ENCODE measurements at places on chromosomes 1 and 21.

- DNase-seq: no peak
Observed at GRCh38 chr21:42660118-42660470, 6.7 kb downstream of the PDE9A start.

DNA sequence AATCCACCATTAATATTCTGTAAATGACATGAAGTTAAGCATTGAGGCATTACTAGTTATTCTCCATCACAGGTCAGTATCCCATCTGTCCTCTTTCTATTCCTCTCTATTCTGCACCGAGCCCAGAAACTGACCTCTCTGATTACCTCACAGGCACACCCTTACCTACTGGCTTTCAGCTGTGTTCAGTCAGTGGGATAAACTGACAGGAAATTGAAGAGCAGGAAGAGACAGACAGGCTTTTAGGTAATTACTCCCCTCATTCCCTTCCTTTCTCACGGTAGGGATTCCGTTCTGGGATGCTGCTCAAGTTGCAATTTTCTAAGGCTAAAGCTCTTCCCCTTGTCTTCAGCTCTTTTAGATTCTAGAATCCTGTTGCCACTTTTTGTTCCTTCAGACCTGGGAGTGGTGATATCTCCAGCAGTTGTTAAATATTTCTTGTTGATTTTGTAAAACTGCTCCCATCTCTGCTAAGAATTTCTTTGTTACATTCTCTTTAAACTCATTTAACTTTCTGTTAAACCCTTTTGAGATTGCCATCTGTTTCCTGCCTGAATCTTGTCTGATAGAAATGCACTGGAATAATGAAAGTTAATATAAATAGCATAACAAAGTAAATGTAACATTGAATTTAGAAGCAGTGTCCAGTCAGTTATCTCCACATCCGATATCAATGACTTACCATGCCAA, 1063.4 kb downstream of the PLA2G4A start:
- no peak for DNase-seq

- DNase-seq: no peak
Observed at GRCh38 chr1:233912909-233913308, 8.4 kb downstream of the SLC35F3 start.

- DNase-seq: no peak
Observed at GRCh38 chr1:240027059-240027462, 64.6 kb upstream of the FMN2 start.

GRCh38 chr21:33075128-33075527, 5.2 kb downstream of the OLIG1 start:
- no peak for DNase-seq

GRCh38 chr1:248757784-248758195, 2.2 kb upstream of the LYPD8 start:
- no peak for DNase-seq

DNA sequence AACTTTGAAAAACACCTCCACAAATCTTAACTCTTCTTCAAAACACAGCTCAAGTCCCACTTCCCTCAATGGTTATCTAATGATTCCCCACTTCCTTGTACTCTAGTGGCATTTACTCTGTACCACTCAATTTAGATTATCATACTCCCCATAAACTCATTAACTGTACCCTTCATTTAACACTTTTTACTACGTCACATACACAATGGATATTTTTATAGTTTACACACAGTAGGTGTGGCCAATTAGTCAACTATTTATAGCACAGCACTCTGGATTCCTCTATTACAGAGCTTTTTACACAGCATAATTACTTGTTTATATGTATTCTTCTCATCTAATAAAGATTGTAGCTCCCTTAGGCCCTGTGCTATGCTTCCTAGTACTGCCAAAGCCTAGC, 62.1 kb downstream of the FOXJ3 start:
- DNase-seq: no peak

DNA sequence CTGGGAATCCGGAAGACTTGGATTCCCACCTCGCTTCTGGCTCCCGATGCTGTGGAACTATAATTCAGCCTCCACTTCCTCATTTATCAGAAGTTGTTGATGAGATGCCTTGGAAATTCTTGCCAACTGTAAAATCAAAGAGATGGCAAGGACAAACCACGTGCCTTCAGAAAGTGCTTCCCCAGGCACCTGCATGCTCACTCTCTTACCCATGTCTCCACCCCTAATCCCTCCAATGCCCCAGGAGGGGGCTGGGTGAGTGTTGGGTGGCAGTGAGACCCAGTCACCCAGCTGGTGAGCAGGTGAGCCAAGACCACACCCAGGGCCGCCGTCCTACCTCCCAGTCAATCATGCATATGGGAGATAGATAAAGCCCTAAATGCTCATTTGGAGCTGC, 160.8 kb downstream of the PSMG1 start:
- DNase-seq: no peak

DNA sequence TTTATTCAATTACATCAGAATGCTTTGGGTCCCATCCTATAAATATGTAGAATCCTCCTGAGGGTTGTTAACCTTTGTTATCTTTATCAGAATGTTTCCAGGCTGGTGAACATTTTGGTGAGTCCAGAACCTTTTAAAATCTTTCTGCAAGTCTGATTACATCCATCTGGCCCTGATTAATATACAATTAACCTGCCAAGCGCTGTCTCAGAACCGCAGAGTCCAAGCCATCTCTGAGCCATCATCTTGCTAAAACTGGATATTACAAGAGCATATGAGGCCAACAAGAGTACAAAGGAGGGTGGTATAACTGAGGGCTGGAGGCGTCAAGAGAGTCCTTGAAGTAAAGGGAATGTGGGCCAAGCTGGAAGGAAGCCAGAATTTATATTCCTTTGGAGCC, 88.6 kb upstream of the ZC3H11B start:
- DNase-seq: no peak

GRCh38 chr21:45267390-45267760, 20.3 kb downstream of the POFUT2 start:
- no peak for DNase-seq

- DNase-seq: no peak
Observed at GRCh38 chr1:195071461-195071860, 1536.8 kb downstream of the KCNT2 start.

GRCh38 chr1:11882814-11883538, 24.2 kb upstream of the NPPB start:
- no peak for DNase-seq

- DNase-seq: no peak
Observed at GRCh38 chr21:22573834-22574233, 1575.6 kb downstream of the NCAM2 start.

- DNase-seq: no peak
Observed at GRCh38 chr1:187517546-187517945, 688.8 kb downstream of the PLA2G4A start.

DNA sequence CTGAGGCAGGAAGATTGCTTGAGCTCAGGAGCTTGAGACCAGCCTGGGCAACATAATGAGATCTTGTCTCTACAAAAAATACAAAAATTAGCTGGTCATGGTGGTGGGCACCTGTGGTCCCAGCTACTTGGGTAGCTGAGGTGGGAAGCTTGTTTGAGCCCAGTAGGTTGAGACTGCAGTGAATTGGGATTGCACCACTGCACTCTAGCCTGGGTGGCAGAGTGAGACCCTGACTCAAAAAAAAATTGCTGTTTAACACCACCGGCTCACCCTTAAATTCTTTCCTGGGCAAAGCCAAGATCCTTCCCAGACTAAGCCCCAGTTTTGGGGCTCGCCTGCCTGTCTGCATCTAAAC, 6.6 kb upstream of the NSUN4 start:
- no peak for DNase-seq

- DNase-seq: no peak
Observed at GRCh38 chr1:62045574-62045973, 149.1 kb upstream of the L1TD1 start.

DNA sequence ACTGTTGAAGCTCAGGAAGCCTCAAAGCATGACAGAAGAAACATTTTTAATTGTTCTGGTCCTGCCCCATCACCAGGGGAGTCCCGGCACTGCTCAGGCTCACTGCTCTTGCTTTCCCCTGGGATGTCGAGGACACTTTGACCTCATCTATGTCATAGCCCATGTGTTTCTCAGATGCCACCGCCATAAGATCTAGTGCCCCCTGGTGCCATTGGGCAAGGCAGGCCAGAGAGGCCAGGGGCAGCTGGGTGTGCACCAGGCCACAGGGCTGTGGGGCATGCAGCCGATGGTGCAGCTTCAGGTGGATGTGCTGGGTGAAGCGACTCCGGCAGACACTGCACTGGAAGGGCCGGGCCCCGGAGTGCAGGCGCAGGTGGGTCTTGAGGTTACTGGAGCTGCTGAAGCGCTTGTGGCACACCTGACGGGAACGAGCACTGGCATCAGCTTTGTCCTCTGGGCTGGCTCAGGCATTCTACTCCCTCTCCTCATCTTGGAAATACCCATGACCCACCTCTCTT, 7.7 kb upstream of the CRYBG2 start:
- DNase-seq: no peak

- no peak for DNase-seq
Observed at GRCh38 chr1:71667216-71667615, 586.4 kb upstream of the ZRANB2 start.

- no peak for DNase-seq
Observed at GRCh38 chr1:90955769-90956168, 66.1 kb downstream of the ZNF644 start.

DNA sequence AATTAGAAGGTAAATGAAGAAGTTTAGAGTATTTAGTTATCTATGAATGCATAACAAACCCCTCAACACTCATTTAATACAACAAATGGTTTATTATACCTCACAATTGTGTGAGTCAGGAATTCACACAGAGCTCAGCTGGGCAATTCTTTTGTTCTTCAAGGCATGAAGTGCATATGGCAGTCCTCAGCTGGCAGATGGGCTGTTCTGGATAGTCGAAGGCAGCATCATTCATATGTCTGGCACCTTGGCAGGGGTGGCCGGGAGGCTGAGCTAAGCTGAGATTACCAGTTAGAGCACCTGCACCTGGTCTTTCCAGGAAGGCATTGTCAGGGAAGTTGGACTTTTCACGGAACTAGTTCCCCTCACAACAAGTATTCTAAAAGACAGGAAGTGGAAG, 286.2 kb upstream of the DUSP10 start:
- DNase-seq: no peak

DNA sequence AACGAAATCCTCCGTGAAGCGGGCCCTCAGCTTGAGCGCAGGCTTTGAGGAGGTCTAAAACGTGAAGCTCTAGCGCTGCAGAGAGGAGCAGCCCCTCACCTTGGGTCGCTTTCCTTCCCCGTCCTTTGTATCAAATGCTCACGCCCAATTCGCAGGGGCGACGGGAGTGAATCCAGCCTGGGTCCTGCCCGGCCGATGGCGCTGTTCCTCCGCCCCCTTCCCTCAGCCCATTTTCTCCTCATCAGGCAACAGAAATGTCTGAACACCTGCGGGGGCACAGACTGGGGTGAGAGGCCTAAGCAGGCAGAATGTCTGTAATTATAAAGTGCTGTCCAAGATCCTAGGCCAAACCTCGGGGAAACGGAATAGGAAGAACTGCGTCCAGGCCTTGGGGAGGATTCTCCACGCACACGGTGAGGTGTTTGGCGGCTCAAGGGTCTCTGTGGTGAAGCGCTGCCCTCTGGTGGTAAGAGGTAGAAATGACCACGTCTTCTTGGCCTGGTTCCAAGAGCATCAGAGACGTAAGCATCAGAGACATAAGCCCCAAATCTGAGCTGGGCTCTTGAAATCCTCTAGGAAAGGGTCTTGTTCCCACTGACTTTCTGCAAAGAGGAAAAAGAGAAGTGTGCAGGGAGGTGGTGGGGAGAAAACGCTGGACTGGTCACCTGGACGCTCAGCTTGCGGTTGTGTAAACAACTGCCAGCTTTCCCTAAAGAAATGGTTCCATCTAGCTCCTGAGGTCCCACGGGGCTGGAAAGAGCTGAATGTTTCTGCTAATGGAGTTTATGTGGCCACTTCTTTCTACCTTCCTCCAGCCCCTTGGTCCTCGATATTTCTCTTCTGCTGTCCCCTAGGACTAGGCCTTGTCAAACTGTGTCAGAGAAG, 92.1 kb upstream of the CD53 start:
- peak; percentile 42 for DNase-seq

- DNase-seq: no peak
Observed at GRCh38 chr1:20597650-20598049, 8.8 kb downstream of the CDA start.

- DNase-seq: no peak
Observed at GRCh38 chr1:109559995-109560394, 11.6 kb downstream of the GNAI3 start.

DNA sequence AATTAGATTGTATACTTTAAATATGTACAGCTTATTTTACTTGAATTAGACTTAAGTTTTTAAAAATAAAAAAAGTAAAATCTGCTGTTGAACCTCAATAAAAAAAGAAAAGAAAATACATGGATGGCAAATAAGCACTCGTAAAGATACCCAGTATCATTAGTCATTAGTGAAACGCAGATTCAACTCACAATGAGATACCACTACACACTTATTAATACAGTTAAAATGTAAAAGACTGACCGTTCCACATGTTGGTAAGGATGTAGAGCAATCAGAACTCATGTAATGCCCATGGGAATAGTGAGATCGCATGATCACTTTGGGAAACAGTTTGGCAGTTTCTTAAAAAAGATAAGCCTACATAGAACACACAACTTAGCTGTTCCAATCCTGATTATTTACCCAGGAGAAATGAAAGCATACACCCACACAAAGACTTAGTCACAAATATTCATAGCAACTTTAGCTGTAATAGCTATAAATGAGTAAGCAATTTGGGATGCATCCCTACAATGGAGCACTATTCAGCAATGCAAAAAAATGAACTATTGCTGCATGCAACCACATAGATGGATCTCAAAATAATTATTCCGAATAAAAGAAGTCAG, 7.3 kb downstream of the SH2D1B start:
- DNase-seq: no peak
